NCI-H2029 treated with DMSO at 0.1 percent for 48 hours (cell line): ENCODE measurements at places on chromosomes 5 and 9.

DNA sequence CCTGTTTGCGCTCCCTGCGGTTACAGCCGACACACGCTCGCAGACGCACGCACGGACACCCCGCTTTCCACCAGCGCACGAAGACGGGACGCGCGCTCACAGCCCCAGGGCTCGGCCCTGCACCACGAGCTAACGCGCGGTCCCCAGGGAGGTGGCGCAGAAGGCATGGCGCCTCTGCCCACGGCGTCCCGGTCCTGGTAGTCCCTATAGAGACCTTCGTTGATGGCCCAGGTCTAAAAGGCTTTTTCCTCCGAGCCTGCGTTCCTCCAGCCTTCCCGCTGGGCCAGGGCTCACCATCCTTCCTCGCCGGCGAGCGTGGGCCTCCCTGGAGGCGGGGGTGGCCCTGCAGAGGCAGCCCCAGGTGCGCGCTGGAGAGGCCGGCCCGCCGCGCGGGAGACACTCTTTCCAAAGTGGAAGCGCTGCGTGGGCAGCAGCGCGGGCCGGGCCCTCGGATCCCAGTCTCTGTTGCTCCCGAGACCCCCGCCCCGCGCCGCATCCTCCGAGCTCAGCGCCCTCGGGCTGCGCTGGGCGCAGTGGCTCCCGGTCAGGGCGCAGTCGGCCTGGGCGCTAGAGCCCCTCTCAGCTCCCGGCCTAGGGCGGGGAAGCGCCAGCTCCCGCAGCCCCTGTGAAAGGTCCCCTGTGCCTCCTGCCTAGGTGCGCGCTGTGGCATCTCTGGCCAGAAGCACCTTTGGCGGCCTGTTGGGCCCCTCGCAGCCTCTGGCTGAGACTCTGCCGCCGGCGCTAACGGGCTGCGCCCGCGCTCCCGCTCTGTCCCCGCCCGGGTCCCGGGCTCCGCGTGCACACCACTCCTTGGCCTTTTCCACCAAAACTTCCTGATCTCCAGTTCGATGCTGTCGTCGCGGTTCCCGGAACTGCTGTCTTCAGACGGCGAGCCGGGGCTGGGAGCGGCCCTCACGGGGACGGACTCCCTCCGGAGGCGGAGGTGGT is 31.9 kb upstream of the FANCC start:
- no peak for DNase-seq

GRCh38 chr5:93336330-93337110 is 244.5 kb downstream of the NR2F1-AS1 start:
- no peak for DNase-seq

DNA sequence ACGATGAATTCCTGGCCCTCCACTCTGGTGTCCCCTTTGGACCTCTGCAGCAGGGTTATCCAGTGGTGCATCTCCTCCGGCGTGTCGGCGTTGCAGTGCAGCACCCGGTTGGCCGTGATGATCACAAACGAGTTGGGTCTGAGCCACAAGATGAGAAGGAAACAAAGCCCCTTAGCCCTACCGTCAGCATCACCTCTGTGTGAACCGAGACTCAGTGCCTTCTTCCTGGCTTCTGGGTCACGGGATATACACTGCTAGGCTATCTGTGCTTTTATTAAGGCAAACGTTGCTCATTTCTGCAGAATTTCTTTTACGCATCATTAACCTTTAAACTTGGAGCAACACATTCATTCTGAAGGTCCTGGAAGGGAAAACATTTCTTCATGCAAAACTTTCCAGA is 65.1 kb upstream of the RETREG1 start:
- no peak for DNase-seq

GRCh38 chr5:165139721-165140120 is 1634.3 kb downstream of the MAT2B start:
- no peak for DNase-seq

DNA sequence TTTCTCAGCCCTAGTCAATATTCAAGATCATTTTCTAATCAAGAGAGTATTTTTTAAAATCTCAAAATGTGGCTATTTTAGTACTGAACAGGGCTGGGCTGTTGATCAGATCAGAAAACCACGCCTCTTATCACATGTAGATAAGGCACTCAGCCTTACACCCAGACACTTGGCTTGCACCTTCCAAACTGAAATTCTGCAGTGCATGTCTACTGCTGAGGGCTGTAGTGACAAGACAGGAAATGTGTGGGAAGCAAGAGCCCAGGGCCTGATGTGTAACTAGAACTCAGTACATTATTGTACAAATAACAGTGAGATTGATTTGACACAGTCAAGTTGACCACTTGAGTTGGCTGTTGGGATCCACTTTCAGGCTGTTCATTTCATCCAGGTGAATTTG is 48.6 kb downstream of the UBE2QL1 start:
- DNase-seq, result peak; percentile 11

DNA sequence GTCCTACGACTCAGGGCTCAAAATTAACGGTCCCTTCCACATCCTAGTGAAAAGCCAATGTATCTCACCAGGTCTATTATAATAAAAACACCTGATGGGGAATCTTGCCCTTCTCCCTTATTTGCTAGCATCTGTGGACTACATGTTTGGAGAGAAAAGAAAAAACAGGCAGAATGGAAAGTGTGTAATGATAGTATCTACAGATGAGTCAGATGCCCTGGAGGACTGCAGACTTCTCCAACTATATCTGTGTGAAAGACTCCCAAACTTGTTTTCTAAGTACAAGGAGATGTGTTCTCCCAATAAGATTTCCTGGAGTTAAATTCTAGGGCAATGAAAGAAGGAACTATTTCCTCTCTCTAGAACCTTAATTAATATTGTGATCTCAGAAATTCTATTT is 66.0 kb downstream of the FOXB2 start:
- no peak for DNase-seq

DNA sequence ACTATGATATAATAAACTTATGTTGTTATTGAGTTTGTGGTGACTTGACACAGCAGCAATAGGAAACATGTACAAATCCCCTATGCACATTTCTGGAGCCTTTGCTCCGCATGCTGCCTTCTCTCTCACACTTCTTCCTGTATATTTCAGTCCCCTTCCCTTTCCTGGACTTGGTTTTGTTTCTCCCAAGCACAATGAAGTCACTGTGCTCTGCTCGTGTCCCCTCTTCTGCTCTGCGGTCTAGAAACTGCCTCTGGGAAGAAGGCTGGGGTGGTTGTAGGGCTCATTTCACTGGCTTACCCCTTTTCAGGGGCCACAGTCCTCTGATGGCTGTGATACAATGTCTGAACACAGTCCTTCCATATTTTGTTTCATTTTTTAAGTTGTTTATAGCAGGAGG is 15.7 kb upstream of the FGD3 start:
- DNase-seq, result no peak

- peak; percentile 89 for DNase-seq
These were observed 50.6 kb downstream of the PCSK5 start for GRCh38 chr9:75941066-75941465.

GRCh38 chr9:83266666-83267496 is 203.9 kb upstream of the RASEF start:
- no peak for DNase-seq

GRCh38 chr9:112872019-112872418 is 18.7 kb downstream of the SLC46A2 start:
- DNase-seq, result peak; percentile 6

DNA sequence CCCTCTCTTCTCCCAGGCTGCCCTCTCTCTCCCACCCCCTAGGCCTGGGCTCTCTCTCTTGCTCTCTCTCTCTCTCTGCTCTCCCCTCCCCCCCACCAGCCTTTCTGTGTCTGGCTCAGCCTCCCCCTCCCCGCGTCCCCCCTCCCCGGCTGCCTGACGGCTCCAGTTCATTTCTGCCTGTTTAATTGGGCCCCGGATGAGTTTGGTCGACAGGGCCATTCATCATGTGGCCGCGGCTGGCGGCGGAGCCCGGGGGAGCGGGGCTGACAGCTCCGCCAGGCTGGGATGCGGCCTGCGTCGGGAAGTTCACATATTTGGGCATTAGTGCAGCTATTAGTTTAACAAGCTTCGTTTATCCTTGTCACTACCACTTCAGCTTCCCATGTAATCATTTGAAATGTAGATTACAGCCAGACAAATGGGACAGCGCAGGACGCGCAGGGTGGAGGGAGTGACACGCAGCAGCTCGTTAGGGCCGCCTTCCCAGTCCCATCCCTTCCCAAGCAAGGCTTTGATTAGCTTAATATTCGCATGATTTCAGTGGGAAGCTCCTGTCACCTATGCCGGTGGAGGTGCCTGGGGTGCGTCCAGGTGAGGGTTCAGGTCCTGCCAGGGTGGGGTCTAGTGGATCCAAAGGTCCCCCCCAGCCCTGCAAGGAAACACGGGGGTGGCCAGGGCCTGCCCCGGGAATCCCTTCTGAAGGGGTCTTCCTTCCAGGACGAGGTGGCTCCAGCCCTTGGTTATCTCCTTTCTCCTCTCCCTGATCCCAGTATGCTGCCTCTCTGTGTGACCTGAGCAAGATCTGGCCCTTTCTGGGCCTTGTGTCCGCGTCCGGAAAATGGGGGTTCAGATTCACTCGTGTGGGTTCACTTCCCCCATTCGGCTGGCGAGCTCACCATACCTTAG is 214.8 kb downstream of the PAX5 start:
- no peak for DNase-seq

DNA sequence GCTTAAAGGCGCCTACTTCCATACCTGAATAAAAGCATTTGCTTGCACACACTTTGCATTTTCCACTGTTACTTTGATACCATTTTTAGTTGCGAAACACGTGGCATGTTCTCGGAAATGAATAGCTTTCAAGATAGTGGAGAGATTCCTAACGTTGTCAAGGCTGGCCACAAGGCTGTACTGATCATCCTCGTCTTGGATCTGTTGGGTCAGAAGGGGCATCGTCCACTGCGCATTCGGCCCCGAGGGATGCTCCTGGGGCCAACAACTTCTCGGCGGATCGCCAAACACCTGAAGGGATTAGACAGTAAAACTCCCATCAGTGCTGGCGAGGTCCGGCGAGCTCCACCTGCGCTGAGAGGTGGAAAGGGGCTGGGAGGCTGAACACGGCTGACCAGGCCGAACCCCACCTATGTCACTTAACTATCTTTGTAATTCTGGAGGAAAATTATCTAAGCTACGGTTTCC is 599 bp downstream of the RAD1 start:
- DNase-seq, result no peak

DNA sequence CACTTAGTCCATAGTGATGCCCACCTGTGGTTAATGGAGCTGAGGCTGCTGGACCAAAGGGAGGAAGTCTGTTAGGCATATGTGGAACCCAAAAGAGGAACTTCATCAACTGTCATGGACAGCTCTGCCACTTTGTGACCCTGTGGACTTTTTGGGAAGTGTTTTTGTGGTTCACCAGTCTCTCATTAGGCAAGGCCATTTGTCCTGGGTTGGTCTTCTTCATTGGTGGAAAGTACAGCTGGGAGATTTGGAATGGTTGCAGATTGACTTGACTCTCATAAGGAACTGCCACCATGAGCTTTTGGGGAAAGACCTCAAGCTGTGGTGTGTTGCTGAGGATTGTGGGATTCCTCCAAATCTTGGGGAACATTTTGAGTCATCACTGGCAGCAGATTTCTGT is 31.9 kb upstream of the IL12B start:
- DNase-seq, result no peak

DNA sequence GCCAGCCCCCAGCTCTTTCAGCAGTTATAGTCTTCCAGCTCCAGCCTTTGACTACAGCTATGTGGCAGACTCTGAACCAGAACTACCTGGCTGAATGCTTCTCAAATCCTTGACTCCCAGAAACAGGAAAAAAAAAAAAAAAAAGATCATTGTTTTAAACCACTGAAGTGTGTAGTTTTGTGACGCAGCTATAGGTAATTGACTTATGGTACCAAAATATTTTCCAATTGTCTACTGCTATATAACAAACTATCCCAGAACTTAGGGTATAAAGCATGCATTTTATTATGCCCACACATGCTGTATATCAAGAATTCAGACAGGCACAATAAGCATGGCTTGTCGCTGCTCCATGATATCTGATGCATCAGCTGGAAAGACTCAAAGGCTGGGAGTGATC is 127.1 kb upstream of the POC5 start:
- no peak for DNase-seq

DNA sequence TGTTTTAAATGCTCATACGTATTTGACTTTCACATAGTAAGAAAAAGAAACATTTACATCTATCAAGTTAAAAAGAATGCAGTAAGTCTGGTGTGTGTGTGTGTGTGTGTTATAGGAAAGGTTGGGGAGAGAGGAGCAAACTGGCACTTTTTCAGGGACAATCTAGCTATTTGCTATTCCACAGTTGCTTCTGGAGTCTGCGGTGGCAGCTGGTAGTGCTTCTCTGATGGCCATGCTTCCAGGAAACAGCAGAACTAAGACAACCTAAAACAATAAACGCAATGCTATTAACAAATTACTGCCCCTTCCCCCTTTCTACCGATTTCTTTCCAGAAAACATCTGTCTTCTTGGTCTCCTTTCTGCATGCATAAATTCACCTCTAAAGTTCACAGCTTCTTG is 70.0 kb upstream of the CDH10 start:
- no peak for DNase-seq
